ENCODE measurements at places on chromosomes 7 and 10.

- DNase-seq: peak; percentile 34
Measured at GRCh38 chr7:26199301-26200037, 1.1 kb downstream of the HNRNPA2B1 start.

DNA sequence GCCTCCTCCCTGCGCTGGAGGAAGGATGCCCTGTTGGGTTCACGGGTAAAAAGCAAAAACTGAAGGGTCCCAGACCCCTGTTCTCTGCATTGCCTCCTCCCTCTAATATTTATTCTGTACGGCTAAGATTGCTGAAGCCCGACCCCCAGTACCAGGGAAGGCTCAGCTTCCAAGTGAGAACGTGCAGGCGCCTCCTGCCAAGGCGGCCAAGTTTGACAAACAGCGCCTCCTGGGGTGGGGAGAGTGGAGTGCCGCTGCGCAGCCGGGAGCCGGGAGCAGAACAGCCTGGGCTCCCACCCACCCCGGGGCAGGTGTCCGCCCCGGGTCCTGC, 4.7 kb upstream of the EBF3 start:
- DNase-seq: no peak

DNA sequence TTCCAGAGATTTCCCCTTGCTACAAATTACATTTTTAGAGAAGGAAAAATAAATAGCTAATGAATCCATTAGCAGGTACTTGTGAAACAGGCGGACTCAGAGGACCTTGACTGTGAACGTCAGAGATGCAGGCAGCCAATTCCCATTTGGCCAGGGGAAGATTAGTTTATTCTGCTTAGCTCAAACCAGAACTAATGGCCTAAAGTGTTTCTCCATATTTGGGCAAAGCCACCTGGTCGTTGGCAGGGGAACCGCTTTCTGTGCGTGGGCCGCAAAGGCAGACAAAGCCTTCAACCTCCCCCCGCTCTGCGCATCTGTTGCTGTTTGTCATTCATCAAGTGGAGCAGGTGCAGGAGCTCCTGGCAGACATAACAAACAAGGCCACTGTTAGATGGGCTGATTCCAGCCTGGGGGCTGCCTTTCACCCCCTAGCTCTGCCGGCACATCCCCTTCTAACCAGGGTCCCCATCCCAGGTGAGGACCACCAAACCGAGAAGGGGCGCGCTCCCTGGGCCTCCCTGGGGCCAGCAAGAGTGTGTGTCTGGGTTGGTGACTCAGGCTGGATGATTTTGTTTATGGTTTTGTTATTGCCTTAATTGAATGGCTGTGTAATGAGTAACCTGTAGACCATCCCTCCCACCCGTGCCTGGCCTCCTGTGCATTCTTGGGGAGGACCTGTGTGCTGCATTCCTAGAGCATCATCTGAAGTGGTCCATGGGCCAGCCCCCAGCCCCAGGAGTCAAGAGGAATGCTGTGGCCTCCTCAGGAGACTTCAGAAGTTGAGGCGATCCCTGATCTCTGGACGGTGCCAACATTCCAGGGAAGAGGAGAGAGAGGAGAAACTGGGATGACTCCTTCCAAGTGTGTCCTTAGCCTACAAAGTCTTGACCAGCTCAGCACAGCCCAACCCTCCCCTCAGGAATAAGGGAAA, 14.5 kb upstream of the CPA1 start:
- peak; percentile 11 for DNase-seq

GRCh38 chr10:3468919-3469638, 296.5 kb upstream of the PITRM1 start:
- DNase-seq: no peak

DNA sequence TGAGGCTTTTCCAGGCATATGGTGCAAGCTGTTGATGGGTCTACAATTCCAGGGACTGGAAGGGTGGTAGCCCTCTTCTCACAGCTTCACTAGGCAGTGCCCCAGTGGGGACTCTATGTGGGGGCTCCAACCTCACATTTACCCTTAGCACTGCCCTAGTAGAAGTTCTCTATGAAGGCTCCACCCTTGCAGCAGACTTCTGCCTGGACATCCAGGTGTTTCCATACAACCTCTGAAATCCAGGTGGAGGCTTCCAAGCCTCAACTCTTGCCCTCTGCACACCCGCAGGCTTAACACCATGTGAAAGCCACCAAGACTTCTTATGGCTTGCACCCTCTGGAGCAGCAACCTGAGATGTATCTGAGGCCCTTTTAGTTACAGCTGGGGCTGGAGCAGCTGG, 87.8 kb downstream of the ZNF777 start:
- DNase-seq: no peak

- DNase-seq: no peak
Measured at GRCh38 chr10:62381385-62382102, 7.4 kb downstream of the ZNF365 start.

- DNase-seq: no peak
Measured at GRCh38 chr7:108201766-108202165, 71.6 kb upstream of the LAMB4 start.

GRCh38 chr7:142562688-142563087, 186.6 kb upstream of the PRSS1 start:
- no peak for DNase-seq

- DNase-seq: no peak
Measured at GRCh38 chr10:274866-275265, 139.6 kb downstream of the ZMYND11 start.

DNA sequence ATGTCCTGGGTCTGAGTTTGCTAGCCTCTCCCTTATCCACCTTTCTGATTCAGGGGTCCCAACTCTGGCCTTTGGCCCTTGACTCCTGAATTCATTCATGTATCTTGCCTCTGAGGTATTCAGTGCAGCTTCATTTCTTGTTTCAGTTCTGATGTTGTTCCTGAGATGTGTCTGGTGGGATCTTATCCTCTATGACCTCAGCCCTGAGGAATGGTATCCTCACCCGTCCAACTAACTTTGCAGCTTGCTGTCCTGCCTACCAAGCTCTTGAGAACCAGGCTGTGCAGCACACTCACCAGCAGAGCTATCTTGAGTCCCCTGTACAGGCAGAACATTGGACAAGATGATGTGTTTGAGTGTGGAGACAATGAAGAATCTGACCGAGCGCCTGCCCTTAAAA, 13.8 kb downstream of the SUFU start:
- no peak for DNase-seq

Data from stimulated activated CD8-positive, alpha-beta memory T cell treated with anti-CD3 and anti-CD28 coated beads, Interleukin-15, amount 100 ng/mL, for 48 hours (primary cell).